ENCODE measurements at places on chromosomes 1 and 21.

GRCh38 chr1:12762766-12763165, 10.8 kb upstream of the PRAMEF12 start:
- no peak for DNase-seq

- no peak for DNase-seq
Observed at GRCh38 chr1:29756901-29757725, 520.8 kb downstream of the PTPRU start.

GRCh38 chr1:112507921-112508277, 866 bp upstream of the WNT2B start:
- DNase-seq, result no peak

- peak; percentile 25 for DNase-seq
Observed at GRCh38 chr1:190608282-190608681, 130.6 kb upstream of the BRINP3 start.

Data from MV-4-11 (cell line).